Vagina (tissue), 2 donors: ENCODE measurements at places on chromosomes 13 and 19.

DNA sequence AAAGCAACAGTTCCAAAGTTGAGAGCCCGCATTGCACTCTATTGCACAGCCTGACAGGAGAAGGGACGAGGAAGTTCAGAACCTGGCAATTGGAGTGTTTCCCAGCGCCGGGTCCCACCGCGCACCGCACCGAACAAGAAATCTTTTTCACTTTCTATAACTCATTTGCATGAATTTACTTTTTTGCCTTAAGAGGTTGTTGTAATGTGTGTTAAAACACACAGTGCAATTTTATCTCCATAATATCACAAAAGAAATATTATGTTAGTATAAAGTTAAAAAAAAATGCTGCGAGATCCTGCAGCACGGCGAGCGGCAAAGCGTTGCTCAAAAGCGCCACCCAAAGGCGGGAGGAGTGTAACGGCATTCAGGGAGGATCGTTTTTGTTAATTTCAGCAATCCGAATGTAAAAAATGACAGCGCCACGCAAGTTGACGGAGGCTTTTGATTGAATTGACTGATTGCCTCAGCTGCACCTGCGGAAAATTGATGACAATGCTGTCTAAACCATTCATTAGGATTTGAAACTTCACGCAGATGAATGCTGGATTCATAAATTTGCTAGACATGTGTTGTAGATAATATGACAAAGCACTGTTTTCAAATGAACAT is 303.6 kb upstream of the ZNF507 start:
- no peak for DNase-seq

DNA sequence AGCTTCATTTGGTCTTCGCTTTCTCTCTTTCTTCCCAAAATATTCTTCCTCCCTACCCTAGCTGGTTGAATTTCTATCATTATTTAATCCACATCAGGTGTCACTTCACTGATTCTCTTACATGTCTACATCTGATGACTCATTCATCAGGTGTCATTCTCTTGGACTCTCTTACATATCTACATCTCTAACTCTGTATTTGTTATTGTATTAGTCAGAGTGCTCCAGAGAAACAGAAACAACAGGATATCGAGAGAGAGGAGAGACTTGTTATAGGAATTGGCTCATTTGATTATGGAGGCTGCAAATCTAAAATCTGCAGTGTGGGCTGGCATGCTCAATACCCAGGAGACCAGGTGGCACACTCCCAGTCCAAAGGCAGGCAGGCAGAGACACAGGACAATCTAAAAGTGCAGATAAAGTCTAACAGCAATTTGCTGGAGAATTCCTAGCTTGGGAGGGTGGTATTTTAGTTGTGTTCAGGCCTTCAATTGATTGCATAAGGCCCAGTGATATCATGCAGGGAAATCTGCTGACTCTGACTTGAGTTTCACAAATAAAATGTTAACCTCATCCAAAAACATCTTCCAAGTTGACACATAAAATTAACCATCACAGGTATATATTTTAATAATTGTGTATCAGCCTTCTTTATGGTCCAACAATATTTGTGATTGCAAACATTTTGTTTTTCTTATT is 541.4 kb upstream of the SLITRK5 start:
- DNase-seq: no peak

DNA sequence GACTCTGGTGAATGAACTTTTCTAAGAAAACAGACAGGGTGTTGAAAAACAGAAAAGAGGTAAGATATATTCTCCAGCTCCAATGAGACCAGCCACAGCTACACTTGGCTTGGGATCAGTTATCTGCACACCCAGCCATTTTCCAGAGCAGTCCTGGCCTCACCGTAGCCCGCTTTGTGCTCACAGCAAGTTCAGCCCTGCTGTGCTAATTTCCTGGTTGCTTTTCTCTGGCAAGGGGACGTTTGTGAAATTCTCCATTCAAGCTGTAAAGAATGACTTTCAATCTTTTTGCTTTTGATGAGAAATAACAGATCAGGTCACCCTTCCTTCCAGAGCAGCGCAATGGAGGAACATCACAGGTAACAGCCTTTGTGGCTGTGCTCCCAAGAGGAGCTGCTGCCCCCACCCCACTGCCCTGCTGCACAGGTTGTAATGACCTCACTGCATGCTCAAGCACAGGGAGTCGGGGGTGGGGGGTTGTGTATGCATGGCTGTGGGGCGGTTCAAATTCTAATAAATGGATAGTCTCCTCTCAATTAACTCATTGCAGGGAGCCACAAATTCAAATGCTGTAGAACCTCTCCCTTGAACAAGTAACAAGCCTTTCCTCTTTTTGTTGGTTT is 516.6 kb upstream of the NBEA start:
- no peak for DNase-seq

DNA sequence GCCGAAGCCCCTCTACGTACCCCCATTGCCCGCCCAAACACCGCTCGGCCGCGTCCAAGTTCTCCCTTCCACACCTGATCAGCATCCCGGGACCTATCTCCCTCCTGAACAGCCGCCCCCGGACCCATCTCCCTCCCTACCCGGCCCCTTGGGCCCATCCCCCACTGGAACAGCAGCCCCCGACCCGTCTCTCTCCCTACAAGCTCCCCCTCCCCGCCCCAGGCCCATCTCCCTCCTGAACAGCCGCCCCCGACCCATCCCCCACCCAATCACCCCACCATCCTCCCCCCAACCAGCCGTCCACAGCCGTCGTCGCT is 610 bp downstream of the ZSCAN1 start:
- DNase-seq: no peak

DNA sequence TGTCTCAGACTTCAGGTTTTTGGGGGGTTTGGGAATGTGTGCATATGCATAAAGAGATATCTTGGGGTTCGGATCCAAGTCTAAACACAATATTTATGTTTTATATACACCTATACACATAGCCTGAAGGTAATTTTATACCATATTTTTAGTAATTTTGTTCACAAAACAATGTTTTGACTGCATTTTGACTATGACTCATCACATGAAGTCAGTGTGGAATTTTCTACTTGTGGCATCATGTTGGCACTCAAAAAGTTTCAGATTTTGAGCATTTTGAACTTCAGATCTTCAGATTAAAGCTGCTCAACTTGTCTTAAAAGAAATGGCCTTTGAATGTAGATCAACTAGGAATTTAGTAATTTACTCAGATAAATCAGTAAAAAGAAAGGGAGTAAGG is 712.9 kb upstream of the GPC6 start:
- DNase-seq: no peak
